ENCODE measurements at places on chromosomes 6 and 20.

DNA sequence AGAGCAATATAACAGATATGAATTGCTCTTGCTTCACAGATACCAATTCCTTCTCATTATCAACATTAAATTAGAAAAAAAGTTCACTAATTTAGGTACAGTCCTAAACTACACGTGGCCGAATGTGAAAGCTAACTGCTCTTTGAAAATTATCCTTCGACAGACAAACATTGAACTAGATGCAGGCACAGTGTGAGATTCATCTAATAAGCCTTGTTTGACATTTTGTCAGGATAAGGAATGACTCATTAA is 1.1 kb downstream of the FAM184A start:
- no peak for DNase-seq

DNA sequence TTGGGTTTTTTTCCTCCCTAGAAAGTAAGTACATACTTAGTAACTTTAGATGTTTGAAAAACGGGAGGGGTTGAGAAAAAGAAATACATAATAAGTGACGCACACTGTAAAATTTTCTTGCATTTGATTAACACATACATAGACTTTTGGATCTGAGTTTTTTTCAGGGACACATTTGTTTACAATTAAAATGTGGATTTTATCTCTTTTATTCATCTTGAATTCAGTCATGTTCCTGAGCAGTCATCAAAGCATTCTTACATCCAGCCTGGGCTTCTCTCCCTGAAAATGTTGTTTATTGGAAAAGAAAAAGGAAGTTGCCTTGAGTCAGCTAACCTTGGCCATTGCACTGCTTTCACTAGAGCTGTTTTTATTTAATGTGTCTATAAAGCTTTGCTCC is 8.7 kb upstream of the RPP40 start:
- no peak for DNase-seq

DNA sequence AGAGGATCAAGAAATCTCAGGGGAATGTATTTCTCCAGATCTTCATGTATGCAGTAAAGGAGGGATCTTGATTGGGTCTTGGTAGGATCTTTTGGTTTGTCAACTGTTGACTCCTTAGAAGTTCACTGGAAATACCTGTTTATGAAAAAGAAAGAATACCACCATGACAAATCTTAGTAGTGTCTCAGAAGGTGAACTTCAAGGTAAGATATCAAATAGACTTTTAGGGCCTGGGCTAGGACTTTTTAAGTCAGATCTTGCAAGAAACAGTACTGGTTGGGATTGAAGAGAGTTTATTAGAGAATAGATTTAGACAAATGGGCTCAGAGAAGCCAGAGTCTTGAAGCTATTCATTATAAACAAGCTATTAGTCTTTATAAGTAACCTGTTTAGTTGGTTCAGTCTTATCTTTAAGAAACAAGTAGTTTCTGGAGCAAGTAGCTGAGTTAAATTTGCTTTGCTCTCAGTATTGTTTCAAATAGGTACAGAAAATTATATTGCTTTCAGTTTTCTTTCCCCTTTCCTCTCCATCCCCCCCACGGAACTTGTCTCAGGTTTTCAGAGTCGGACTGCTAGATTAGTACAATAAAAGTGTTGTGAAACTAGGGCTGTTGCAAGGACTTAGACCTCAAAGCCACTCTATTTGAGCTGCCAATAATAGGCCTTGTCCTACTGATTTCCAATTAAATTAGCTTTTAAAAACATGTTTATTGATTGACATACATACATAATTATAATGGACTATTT is 529.1 kb upstream of the CITED2 start:
- DNase-seq = no peak

GRCh38 chr6:14721103-14721758 is 524.6 kb upstream of the JARID2 start:
- DNase-seq = no peak

- DNase-seq = no peak
Observed at GRCh38 chr6:164692772-164693510, 616.5 kb downstream of the C6orf118 start.

- DNase-seq = no peak
Observed at GRCh38 chr20:34709831-34710567, 5.9 kb downstream of the TP53INP2 start.

GRCh38 chr20:63597651-63598478 is 23.8 kb upstream of the HELZ2 start:
- no peak for DNase-seq

DNA sequence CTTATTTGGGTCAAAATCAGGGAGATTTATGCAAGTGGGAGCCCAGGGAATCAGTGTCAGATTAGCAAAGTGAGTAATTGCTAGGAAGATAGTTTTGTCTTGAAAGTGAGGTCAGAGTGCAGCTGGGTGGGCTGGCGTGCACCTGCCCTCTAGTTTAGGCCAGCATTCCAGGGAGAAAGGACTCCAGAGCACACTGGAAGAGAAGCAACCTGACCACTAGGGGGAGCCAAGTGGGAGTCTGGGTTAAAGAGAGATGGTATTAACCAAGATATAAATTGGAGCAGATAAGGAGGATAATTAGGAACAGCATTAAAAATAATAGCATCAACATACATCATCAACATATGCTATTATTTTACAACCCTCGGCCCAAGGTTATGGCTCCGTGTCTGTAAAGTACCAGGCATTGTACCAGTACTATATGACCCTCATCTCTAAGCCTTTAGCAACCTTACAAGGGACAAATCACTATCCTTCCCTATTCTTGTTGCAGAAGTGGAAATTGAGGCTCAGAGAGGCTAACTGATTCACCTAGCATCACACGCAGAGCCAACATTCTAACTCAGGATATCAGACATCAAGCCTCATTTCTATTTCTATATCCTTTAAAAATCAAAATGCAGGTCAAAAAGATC is 57.8 kb downstream of the SLC2A10 start:
- DNase-seq = no peak

GRCh38 chr6:11971154-11971553 is 41.0 kb upstream of the HIVEP1 start:
- DNase-seq = no peak

DNA sequence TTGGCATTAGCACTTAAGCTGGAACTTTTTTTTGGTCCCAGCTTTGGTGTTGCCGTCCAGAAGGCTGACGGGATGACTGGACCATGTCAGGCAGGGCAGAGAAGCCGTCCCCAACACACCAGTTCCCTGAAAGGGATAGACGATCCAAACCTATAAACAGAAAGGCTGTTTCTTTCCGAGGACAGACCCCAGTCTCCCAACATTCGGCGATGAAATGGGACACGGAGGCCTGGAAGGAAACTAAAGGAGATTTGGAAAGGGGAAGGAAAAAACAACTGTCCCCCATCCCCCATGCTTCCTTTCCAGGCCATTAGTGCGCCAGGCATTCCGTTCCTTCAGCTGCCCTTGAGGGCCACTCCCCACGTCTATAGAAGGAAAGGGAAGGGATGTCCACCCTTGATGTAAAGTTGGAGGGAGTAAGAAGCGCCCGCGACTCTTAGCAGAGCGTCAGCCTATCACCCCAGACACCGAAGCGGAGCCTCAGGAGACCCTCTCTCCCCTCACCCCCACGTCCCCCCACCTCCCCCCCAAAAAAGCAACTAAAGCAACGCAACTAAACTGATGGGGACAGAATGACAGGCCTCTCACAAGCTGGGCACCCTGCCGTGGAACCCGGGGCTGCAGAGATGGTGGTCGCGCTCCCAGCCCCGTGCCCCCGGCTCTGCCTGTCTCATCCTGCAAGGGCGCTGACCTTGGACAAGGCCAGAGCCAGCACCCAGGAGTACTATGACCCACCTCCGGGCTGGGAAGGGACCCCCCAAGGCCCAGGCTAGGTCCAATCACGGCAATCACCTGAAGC is 638 bp downstream of the BLCAP start:
- no peak for DNase-seq

- DNase-seq = no peak
Observed at GRCh38 chr6:142786476-142786875, 158.5 kb downstream of the HIVEP2 start.

DNA sequence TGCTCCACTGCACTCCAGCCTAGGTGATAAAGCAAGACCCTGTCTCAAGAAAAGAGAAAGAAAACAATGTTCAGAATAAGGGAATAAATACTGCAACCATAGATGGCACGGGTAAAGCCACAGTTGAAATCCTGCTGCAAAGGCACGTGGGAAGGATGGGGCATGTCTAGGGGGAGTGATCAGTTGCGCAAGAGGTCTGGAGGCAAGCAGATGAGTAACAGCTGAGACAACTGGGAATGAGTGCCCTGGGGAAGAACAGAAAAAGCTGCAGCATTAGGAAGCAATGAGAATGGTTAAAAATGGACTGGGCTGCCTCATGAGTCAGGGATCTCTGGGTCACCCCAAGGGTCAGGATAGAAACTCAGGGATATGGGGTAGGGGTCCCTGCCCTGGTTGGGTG is 96.3 kb downstream of the GMPR start:
- DNase-seq = no peak

DNA sequence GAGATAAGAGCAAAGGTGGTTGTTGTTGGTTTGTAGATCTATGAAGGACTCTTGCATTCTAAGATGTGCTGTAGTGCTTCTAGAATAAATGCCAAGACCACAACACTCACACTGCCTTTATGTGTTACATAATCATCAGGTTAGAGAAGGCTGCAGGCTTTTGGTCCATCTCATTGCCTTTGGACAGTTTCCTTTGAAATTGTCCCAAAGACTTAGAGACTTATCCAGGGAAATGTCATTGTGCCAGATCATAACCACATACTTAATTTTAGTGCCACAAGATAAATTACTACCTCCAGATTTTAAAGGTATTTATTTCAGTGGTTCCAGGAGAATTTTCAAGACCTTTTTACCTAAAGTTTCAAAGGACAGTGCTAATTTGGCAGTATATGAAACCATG is 666.6 kb upstream of the CITED2 start:
- no peak for DNase-seq

- no peak for DNase-seq
Observed at GRCh38 chr6:81865712-81866111, 113.2 kb upstream of the TENT5A start.

- no peak for DNase-seq
Observed at GRCh38 chr6:4727671-4728435, 48.4 kb upstream of the CDYL start.

DNA sequence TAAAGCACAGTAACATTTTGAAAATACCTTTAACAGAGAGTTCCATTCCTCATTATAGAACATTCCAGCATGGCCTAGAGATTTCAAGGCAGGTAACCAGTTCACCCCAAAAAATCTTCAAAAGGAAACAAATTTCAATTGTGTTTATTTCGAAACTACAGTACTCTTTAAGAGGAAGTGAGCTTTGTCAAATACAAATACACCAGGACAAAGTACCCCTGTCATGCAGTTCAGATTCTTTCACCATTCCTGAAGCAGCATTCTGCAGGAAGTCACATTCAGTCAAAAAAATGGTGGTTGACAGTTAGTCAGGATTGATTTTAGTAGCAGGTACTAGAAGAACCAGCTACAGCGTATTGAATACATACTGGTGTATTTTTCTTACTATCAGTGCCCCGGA is 89.6 kb upstream of the RIN2 start:
- DNase-seq = no peak

Measured in CD8-positive, alpha-beta memory T cell (primary cell).